Glutamatergic neuron (in vitro differentiated cells): ENCODE measurements at places on chromosomes 1 and 21. TPM values are rescaled to one million over a fixed set of nuclear protein-coding genes. Genes with fewer than 3 reads are reported as not detected.

Gene UBE2U
- not detected for total RNA-seq

Gene BRINP3
- total RNA-seq = not detected

Gene DCST1
- total RNA-seq = not detected

Gene INSRR
- total RNA-seq = 6.9 TPM

Gene PPFIA4
- total RNA-seq = 74.7 TPM

DNA sequence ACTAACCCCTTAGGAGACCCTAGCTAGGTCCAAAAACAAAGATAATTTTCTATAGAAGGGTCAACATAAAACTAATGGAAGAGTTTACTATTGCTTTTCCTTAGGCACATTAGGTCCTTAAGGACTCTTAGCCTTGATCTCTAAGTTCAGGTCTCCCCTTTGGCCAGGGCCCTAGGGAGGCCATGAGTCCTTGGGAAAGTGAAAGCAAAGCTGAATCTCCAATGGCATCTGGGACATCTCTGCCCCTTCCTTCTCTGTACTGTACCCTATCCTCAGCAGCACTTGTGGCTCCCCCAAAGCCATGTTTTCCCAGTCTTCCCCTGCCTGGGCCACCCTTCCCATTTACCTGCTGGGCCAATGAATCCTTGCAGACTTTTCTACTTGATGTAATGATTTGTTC lies 14.3 kb downstream of the IER5 start:
- DNase-seq = no peak
- H3K27me3 ChIP-seq = peaks cover 14% of the 10 kb centered on the region
- H3K4me1 ChIP-seq = peaks cover 43% of the 10 kb centered on the region
- H3K27ac ChIP-seq = no peak overlapping the region
- no peak overlapping the region for H3K4me3 ChIP-seq

DNA sequence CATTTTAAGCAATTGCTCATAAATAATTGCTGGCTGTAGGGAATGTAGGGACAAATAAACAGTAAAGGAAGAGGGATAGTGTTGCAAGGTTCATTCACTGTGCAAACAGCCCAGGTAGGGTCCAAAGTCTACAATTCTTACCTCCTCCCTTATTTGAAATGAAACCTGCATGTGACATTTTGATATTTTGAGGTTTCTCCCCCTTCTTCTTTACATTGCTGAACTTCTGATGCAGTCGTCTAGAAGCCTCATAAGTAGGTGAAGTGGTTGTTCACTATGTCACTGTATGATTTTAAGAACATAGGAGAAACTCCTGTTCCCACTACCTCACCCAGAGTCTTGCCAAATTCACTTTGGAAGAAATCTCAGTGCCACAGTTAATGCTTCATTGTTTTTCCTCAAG lies 16.1 kb downstream of the F5 start:
- H3K4me3 ChIP-seq = no peak overlapping the region
- no peaks in the 10 kb centered on the region for H3K36me3 ChIP-seq
- no peaks in the 10 kb centered on the region for H3K4me1 ChIP-seq
- H3K27ac ChIP-seq = no peak overlapping the region
- DNase-seq = no peak

DNA sequence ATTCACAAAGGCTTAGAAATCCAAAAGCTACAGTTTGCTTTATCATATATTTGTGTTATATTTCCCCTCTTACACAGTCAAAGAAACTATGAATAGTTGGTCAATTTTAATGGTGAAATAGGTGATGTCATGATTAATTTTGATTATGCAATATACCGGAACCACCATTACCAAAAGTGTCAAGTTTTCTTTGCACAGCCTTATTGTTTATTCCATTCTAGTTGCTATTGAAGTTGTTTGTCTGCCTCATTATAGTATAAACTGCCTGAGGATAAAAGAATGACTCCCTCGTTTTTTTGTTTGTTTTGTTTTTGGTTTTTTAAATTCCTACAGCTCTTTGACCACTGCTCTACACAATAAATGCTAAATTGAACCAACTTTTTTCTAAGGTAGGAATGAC lies 690.6 kb upstream of the ZP4 start:
- no peak overlapping the region for H3K4me3 ChIP-seq
- H3K4me1 ChIP-seq = no peaks in the 10 kb centered on the region
- H3K27ac ChIP-seq = no peak overlapping the region
- no peaks in the 10 kb centered on the region for H3K27me3 ChIP-seq

DNA sequence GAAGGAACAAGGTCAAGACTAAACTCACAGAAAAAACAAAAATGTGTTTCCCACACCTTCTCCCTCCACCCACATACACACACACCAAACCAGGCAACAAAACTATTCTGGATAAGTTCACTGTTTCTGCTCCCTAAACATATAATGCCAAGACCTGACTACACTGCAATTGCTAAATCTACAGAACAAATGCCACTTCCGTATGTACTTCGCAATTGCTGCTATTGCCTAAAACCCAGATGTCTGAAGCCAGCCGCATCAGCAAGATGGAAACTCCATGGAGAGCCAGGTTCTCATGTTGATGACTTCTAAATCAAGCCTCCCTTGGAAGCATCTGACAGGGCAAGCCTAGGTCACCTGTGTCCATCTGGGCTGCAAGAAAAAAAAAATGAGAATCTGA lies 8.3 kb upstream of the AIM2 start:
- H3K4me1 ChIP-seq = peaks cover 46% of the 10 kb centered on the region
- peaks cover 4% of the 10 kb centered on the region for H3K27me3 ChIP-seq
- H3K36me3 ChIP-seq = no peaks in the 10 kb centered on the region
- no peak overlapping the region for H3K4me3 ChIP-seq

DNA sequence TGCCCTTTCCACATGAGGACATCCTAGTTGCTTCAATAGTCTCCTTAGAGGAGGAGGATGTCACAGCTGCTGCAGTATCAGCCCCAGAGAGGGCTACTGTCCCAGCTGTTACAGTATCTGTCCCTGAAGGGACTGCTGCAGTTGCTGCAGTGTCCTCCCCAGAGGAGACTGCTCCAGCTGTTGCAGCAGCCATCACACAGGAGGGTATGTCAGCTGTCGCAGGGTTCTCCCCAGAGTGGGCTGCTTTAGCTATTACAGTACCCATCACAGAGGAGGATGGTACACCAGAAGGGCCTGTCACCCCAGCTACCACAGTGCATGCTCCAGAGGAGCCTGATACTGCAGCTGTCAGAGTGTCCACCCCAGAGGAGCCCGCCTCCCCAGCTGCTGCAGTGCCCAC lies 78.5 kb upstream of the BMP8A start:
- peaks cover 15% of the 10 kb centered on the region for H3K27me3 ChIP-seq
- DNase-seq = no peak
- no peak overlapping the region for H3K27ac ChIP-seq
- H3K4me3 ChIP-seq = no peak overlapping the region
- H3K36me3 ChIP-seq = no peaks in the 10 kb centered on the region

DNA sequence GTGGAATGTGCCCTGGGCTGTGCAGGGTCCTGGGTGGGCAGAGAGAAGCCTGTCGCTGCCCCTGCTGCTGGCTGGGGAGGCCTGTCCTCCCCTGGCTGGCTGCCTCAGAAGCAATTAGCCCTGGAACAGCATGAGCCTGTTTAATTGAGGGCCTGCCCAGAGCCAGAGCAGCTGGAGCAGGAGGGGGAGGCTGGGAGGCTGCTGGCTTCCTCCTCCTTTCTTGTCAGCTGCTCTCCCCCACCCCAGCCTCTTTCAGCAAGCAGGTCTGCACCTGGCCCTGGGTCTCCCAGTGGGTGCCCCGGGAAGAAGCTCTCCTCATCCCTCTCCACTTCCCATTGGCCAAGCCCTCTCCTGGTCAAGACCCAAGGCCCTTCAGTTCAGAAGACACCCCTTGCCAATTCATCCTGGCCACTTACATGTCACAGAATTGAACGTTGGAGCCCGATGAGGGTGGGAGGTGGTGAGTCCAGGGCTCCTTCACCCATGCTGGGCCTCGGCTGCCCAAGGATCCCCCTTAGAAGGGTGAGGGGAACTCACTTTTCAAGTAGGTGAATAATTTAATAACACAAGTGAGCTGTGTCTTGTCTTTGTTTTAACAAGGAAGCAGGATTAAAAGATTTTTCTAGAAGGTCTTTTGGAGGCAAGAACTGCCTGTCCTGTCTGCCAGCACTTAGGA lies 13.2 kb downstream of the AMPD2 start:
- H3K27ac ChIP-seq = peak overlapping the region; percentile 63
- no peak overlapping the region for H3K4me3 ChIP-seq
- peaks cover 7% of the 10 kb centered on the region for H3K4me1 ChIP-seq
- peak; percentile 59 for DNase-seq
- peaks cover 6% of the 10 kb centered on the region for H3K27me3 ChIP-seq

DNA sequence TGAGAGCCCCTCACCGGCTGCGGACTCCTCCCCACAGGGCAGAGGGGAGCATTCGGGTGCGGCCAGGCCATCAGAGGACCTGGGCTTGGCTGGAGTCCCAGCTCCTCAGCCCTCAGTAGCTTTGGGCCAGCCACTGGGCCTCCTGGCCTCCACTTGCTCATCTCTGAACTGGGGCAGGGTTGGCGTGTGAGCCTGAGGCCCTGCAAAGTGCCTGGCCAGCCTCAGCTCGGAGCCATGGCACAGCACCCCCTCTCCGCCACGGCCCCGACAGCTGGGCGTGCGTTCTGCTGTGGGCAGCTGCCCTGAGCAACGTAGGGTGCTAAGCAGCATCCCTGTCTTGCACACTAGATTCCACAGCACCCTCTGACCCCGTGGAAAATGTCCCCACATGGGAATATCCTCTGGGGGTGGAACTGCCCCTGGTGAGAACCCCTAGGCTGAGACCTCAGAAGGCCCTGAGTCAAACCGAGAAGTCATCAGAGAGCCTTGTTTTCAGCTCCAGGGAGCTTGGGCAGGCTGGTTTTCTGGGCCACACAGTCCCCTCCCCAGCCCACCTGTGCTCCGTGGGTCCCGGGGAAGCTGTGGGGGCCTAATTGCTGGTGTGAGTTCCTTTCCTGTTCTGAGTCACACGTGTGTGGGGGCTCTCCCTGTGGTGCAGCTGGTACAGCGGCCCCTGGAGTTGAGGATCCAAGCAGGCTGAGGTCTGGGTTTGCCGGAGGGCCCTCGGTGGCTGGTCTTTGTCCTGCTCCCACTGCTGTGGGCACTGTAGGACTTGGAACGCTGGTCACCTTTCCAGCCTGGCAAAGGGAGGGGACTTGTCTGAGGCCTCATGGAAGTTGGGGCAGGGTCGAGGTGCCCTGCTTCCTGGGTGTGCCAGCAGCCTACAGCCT lies 24.5 kb downstream of the TP73 start:
- peaks cover 11% of the 10 kb centered on the region for H3K27me3 ChIP-seq
- peak; percentile 19 for DNase-seq
- peaks cover 7% of the 10 kb centered on the region for H3K4me1 ChIP-seq
- no peaks in the 10 kb centered on the region for H3K36me3 ChIP-seq

- no peak overlapping the region for H3K27ac ChIP-seq
- peaks cover 12% of the 10 kb centered on the region for H3K4me1 ChIP-seq
- DNase-seq = no peak
- H3K36me3 ChIP-seq = no peaks in the 10 kb centered on the region
- no peaks in the 10 kb centered on the region for H3K27me3 ChIP-seq
- H3K4me3 ChIP-seq = no peak overlapping the region
Observed at GRCh38 chr1:9882296-9882944, 27.6 kb downstream of the CTNNBIP1 start.

GRCh38 chr1:112894561-112895011 lies 61.4 kb downstream of the SLC16A1 start:
- no peak overlapping the region for H3K27ac ChIP-seq
- peaks cover 17% of the 10 kb centered on the region for H3K36me3 ChIP-seq

DNA sequence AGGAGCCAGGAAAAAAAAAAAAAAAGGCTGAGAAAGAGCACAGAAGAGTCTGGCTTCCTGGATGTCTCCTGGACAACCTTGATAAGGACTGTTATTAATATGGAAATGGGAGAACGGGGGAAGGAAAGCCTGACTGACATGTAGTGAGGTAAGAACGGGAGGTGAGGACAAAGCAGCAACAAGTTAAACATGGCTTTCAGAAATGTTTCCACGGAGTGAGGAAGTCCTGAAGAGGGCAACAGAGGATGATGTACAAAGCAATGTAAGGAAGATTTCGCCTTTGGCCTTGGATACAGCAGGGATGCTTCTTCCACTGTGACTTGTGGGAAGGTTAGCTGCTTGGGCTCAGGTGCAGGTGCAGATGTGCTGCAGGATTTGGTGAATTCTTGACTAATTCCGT lies 11.9 kb upstream of the NIBAN1 start:
- H3K36me3 ChIP-seq = no peaks in the 10 kb centered on the region
- H3K4me3 ChIP-seq = no peak overlapping the region
- no peak overlapping the region for H3K27ac ChIP-seq
- DNase-seq = no peak

GRCh38 chr1:11211925-11212587 lies 22.9 kb downstream of the ANGPTL7 start:
- H3K36me3 ChIP-seq = peaks cover 4% of the 10 kb centered on the region
- H3K4me1 ChIP-seq = no peaks in the 10 kb centered on the region
- H3K4me3 ChIP-seq = no peak overlapping the region
- H3K27me3 ChIP-seq = peaks cover 2% of the 10 kb centered on the region

GRCh38 chr1:25492323-25492722 lies 51.1 kb upstream of the LDLRAP1 start:
- H3K4me3 ChIP-seq = no peak overlapping the region
- no peak for DNase-seq
- H3K27me3 ChIP-seq = peaks cover 3% of the 10 kb centered on the region
- peaks cover 21% of the 10 kb centered on the region for H3K36me3 ChIP-seq

GRCh38 chr1:99818063-99818699 lies 32.0 kb upstream of the AGL start:
- no peak for DNase-seq
- H3K27ac ChIP-seq = no peak overlapping the region
- H3K4me1 ChIP-seq = no peaks in the 10 kb centered on the region
- no peak overlapping the region for H3K4me3 ChIP-seq
- H3K27me3 ChIP-seq = peaks cover 3% of the 10 kb centered on the region

DNA sequence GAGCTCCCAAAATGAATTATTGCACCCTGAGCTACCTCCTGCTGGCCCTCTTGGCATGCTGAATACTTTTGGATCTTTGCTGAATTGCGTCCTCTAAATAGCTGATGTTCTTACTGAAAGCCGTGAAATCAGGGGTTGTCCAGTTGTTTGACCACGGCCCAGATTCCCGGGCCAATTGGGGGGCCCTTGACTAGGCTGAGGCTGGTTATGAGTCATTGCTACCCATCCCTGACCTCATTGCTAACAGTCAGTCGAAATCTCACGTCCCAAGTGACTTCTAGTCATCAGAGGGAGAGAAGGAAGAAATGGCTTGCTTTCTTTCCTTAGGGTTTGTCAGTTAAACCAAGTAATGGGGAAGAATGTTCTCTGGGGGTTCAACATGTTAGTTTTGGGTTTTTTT lies 37.4 kb downstream of the SMYD2 start:
- no peak overlapping the region for H3K4me3 ChIP-seq
- peaks cover 6% of the 10 kb centered on the region for H3K4me1 ChIP-seq
- peaks cover 3% of the 10 kb centered on the region for H3K27me3 ChIP-seq
- H3K36me3 ChIP-seq = peaks cover 3% of the 10 kb centered on the region

- no peak overlapping the region for H3K27ac ChIP-seq
- no peaks in the 10 kb centered on the region for H3K27me3 ChIP-seq
- no peaks in the 10 kb centered on the region for H3K36me3 ChIP-seq
- no peak overlapping the region for H3K4me3 ChIP-seq
- H3K4me1 ChIP-seq = no peaks in the 10 kb centered on the region
- no peak for DNase-seq
Observed at GRCh38 chr1:200021577-200022238, 5.8 kb upstream of the NR5A2 start.

- peak overlapping the region; percentile 92 for H3K4me3 ChIP-seq
- H3K27me3 ChIP-seq = peaks cover 9% of the 10 kb centered on the region
- no peaks in the 10 kb centered on the region for H3K36me3 ChIP-seq
- peak; percentile 33 for DNase-seq
- peaks cover 9% of the 10 kb centered on the region for H3K4me1 ChIP-seq
Observed at GRCh38 chr21:38807986-38808385, 2.3 kb downstream of the ETS2 start.

GRCh38 chr1:28509705-28510272 lies 3.9 kb downstream of the RCC1 start:
- DNase-seq = no peak
- H3K27me3 ChIP-seq = peaks cover 4% of the 10 kb centered on the region
- peak overlapping the region; percentile 30 for H3K4me3 ChIP-seq
- H3K4me1 ChIP-seq = peaks cover 10% of the 10 kb centered on the region
